ENCODE measurements at places on chromosomes 7 and 10.
A peak's percentile ranks its signal among the peaks of the same experiment; 100 is the strongest.

DNA sequence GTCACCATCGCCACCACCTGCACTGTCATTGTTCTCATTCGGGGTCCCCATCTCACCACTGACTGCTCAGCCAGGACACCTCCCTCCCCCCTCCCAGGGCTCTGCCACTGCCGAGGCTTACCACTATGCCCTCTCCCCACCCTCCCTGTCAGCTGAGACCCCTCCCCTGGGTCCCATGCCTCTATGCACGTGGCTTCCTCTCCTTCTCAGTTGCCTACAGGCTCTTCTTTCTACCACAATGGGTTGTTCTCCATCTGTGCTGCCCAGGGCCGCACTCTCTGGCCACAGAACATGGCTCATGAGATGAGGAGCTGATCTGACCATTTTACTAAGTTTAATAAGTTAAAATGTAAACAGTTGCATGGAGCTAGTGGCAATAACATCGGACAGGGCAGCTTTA lies 16.1 kb upstream of the EN2 start:
- no peak for DNase-seq
- peaks cover 52% of the 10 kb centered on the region for H3K27me3 ChIP-seq
- H3K4me1 ChIP-seq: no peaks in the 10 kb centered on the region
- no peaks in the 10 kb centered on the region for H3K36me3 ChIP-seq
- no peak overlapping the region for H3K27ac ChIP-seq

GRCh38 chr10:45444022-45444421 lies 70.0 kb downstream of the ALOX5 start:
- H3K36me3 ChIP-seq: no peaks in the 10 kb centered on the region
- H3K27me3 ChIP-seq: peaks cover 30% of the 10 kb centered on the region
- no peak for DNase-seq
- no peak overlapping the region for H3K27ac ChIP-seq
- no peaks in the 10 kb centered on the region for H3K4me1 ChIP-seq

- no peak overlapping the region for H3K4me3 ChIP-seq
- no peaks in the 10 kb centered on the region for H3K4me1 ChIP-seq
- no peaks in the 10 kb centered on the region for H3K27me3 ChIP-seq
- H3K36me3 ChIP-seq: peaks cover 2% of the 10 kb centered on the region
- H3K27ac ChIP-seq: no peak overlapping the region
These were observed 240.8 kb downstream of the ADK start for GRCh38 chr10:74391786-74392185.

GRCh38 chr10:1661859-1662437 lies 75.4 kb downstream of the ADARB2 start:
- no peak overlapping the region for H3K4me3 ChIP-seq
- H3K27ac ChIP-seq: no peak overlapping the region
- H3K4me1 ChIP-seq: no peaks in the 10 kb centered on the region
- H3K36me3 ChIP-seq: no peaks in the 10 kb centered on the region

DNA sequence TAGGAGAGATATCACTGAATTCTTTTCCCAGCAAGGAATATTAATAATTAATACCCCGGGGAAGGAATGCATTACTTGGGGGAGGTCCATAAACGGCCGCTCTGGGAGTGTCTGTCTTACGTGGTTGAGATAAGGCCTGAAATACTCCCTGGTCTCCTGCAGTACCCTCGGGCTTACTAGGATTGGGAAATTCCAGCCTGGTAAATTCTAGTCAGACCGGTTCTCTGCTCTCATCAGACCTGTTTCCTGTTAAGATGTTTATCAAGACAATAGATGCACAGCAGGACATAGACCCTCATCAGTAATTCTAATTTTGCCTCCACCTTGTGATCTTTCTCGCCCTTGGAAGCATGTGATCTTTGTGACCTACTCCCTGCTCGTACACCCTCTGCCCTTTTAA lies 162.8 kb upstream of the KCND2 start:
- H3K4me3 ChIP-seq: no peak overlapping the region
- no peaks in the 10 kb centered on the region for H3K36me3 ChIP-seq
- H3K4me1 ChIP-seq: no peaks in the 10 kb centered on the region

DNA sequence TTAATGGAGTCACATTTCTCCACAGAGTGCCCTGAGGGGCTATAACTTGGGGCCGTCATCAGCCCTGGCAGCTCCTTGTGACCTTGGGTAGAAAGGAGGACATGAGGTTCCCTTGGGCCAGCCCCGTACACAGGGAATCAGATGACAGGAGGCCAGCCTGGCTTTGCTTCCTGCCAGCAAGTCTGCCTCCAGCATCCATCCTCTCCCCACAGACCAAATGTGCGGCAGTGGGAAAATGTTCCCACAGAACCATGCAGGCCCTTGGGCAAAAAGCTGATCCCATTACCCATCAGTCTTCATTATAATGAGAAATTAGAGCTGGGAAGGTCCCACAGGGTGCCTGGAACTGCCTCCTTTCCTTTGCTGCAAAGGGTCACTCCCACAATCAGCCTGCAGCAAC lies 908.3 kb downstream of the GRID1 start:
- H3K4me1 ChIP-seq: no peaks in the 10 kb centered on the region
- no peaks in the 10 kb centered on the region for H3K27me3 ChIP-seq
- no peaks in the 10 kb centered on the region for H3K36me3 ChIP-seq
- no peak overlapping the region for H3K4me3 ChIP-seq
- no peak for DNase-seq

- DNase-seq: no peak
- H3K36me3 ChIP-seq: no peaks in the 10 kb centered on the region
- peaks cover 4% of the 10 kb centered on the region for H3K27me3 ChIP-seq
- H3K4me3 ChIP-seq: no peak overlapping the region
These were observed 144.2 kb downstream of the CTTNBP2 start for GRCh38 chr7:117728890-117729624.

DNA sequence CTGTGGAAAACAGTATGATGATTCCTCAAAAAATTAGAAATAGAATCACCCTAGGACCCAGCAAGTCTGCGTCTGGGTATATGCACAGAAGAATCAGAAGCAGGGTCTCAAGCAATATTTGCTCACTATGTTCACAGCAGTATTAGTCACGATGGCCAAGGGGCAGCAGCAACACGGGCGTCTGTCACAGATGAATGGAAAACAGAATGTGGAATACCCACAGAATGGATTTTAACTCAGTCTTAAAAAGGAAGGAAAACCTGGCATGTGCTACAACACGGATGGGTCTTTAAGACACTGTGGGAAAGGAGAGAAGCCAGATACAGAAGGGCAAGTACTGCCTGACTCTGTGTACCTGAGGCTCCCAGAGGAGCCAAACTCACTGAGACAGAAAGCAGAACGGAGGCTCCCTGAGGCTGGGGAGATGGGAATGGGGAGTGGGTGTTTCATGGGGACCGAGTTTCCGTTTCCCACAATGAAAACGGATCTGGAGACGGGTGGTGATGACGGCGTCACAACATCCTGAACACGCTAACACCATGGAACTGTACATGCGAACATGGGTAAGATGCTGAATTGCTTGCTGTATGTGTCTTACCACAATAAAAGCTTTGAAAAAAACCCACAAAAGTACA lies 36.7 kb upstream of the INPP5A start:
- H3K27ac ChIP-seq: no peak overlapping the region
- no peaks in the 10 kb centered on the region for H3K36me3 ChIP-seq
- no peaks in the 10 kb centered on the region for H3K27me3 ChIP-seq
- no peaks in the 10 kb centered on the region for H3K4me1 ChIP-seq
- H3K4me3 ChIP-seq: no peak overlapping the region

DNA sequence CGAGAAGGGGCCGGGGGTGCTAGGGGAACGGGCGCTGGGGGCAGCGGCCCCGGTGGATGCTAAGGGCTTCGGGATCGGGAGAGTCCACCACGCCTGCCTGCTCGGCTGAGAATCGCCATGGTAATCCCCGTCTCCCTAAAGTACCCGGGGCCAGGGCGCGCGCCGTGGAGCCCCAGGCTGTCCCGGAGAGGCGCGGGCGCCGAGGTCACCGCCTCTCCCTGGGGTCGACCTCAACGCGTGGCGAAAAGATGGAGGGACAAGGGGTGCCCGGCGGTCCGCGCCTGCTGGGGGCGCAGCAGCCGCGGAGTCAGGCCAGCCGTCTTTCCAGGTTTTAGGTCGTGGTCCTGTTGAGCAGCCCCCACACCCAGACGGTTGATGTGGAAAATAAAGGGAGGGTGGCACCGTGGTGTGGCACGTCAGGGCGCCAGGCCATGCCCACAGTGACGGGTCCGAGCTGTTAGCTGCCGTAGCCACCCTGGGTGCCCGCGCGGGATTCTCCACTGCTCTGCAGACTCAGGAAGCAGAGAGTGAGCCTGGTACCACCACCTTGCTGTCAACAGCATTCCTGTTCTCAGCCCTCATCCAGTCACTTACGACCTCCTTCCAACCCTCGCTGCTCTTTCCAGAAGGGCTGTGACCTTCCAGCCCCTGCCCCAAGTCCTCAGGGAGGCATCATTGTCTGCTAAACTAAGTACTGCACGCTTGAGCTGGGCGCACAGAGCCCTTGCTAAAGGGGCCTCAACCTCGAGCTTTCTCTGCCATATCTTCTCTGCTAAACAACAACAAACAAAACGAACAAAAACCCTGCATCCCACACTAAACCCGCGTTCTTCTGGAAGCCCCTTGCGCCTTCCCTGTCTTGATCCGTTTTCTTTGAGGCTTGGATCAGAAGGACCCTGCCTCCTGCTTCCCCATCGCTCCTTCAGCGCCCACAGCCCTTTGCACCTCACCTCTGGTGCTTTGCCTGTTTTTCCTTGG lies 666 bp downstream of the SMKR1 start:
- no peaks in the 10 kb centered on the region for H3K27me3 ChIP-seq
- H3K36me3 ChIP-seq: no peaks in the 10 kb centered on the region
- DNase-seq: no peak

- DNase-seq: no peak
- H3K27me3 ChIP-seq: no peaks in the 10 kb centered on the region
- H3K4me1 ChIP-seq: no peaks in the 10 kb centered on the region
- no peak overlapping the region for H3K4me3 ChIP-seq
These were observed 1050.7 kb downstream of the SORCS3 start for GRCh38 chr10:105691811-105692210.

DNA sequence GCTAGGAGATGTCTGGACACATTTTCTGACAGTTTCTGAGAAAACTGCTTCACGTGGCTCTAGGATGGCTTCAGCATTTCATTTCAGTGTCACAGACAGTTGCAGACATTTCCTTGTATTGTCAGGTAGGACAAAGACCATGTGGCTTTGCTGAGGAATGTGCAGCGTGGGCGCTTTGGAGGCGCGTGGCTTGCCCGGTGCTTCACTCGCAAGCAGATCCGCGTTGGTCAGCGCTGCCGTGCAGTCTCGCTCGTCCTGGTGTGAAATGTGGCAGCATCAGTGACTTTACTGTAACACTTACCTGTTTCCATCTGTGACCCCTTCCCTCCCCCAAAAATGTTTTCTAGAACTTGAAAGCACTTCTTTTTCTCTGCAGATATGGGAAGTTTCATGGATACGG lies 340.5 kb downstream of the SDK1 start:
- no peaks in the 10 kb centered on the region for H3K36me3 ChIP-seq
- peaks cover 4% of the 10 kb centered on the region for H3K27me3 ChIP-seq
- no peak overlapping the region for H3K4me3 ChIP-seq
- H3K4me1 ChIP-seq: no peaks in the 10 kb centered on the region
- no peak overlapping the region for H3K27ac ChIP-seq
- DNase-seq: no peak

DNA sequence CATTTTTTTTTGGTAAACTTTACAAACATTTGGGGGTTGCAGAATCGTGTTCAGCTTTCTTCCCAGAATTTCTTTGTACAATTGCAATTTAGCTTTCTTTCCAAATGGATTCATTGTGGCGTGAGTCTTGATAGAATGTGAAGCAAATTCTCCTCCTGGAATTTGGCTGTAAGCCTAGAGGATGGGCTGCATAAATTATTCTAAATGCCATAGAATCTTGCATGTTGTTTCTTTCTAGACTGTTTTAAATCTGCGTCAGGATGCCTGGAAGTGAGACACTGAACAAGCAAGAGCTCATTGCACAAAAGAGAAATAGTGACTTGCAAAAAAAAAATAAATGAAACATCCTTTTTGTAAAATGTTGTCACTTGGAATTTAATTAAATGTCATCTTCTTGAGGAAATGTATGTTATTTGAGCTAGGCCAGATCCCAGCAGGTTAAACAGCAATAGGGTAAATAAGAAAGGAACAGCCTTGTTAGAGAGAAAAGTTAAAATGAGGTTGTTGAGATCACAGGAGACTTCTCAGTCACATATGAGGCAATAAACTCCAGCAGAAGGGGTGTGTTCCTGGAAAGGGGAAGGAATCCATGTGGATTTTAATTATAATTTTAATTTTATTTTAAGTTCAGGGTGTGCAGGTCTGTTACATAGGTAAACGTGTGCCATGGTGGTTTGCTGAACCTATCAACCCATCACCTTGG lies 483.0 kb downstream of the PLXDC2 start:
- H3K36me3 ChIP-seq: no peaks in the 10 kb centered on the region
- no peaks in the 10 kb centered on the region for H3K27me3 ChIP-seq
- no peak for DNase-seq
- H3K27ac ChIP-seq: no peak overlapping the region

- H3K4me3 ChIP-seq: no peak overlapping the region
- H3K27me3 ChIP-seq: no peaks in the 10 kb centered on the region
- no peaks in the 10 kb centered on the region for H3K36me3 ChIP-seq
- H3K27ac ChIP-seq: peak overlapping the region; percentile 14
These were observed 27.7 kb upstream of the PDCD4 start for GRCh38 chr10:110843796-110844616.

- H3K4me3 ChIP-seq: no peak overlapping the region
- H3K36me3 ChIP-seq: no peaks in the 10 kb centered on the region
- DNase-seq: no peak
- no peaks in the 10 kb centered on the region for H3K27me3 ChIP-seq
- H3K27ac ChIP-seq: no peak overlapping the region
- no peaks in the 10 kb centered on the region for H3K4me1 ChIP-seq
These were observed 4.6 kb downstream of the SLC13A4 start for GRCh38 chr7:135723411-135723810.

- no peak overlapping the region for H3K4me3 ChIP-seq
- DNase-seq: no peak
- no peaks in the 10 kb centered on the region for H3K27me3 ChIP-seq
- H3K4me1 ChIP-seq: no peaks in the 10 kb centered on the region
These were observed 13.1 kb downstream of the TAS2R41 start for GRCh38 chr7:143490717-143491306.

- no peak for DNase-seq
- no peak overlapping the region for H3K27ac ChIP-seq
- H3K36me3 ChIP-seq: no peaks in the 10 kb centered on the region
- no peak overlapping the region for H3K4me3 ChIP-seq
- H3K27me3 ChIP-seq: no peaks in the 10 kb centered on the region
These were observed 32.0 kb downstream of the BET1 start for GRCh38 chr7:93972029-93972725.

DNA sequence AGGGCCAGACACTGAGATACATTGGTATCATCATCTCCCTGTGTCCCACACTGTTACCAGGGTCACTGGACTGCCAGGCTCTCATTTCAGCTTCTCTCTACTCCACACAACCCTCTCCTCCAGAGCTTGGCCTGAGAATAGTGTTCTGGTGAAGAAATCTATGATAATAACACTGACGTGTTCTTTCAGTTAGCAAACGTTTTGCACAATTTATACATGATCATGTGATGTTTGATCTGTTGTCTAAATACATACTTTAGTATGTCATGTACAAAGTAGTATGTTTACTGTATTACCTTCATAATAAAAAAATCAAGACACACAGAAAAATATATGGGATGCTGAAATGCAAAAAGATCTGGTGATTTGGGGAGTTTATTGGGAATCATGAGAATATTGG lies 5.0 kb downstream of the SLC16A9 start:
- H3K4me3 ChIP-seq: no peak overlapping the region
- no peak for DNase-seq
- no peak overlapping the region for H3K27ac ChIP-seq
- peaks cover 14% of the 10 kb centered on the region for H3K27me3 ChIP-seq
- H3K4me1 ChIP-seq: no peaks in the 10 kb centered on the region
